Mesothelial cell of epicardium (in vitro differentiated cells): ENCODE measurements at places on chromosomes 3 and 15. TPM values are rescaled to one million over a fixed set of nuclear protein-coding genes. Genes with fewer than 3 reads are reported as not detected.

- H3K27ac ChIP-seq = no peak overlapping the region
- H3K36me3 ChIP-seq = no peaks in the 10 kb centered on the region
- H3K4me3 ChIP-seq = no peak overlapping the region
Observed at GRCh38 chr3:8712045-8712907, 21.3 kb upstream of the CAV3 start.

DNA sequence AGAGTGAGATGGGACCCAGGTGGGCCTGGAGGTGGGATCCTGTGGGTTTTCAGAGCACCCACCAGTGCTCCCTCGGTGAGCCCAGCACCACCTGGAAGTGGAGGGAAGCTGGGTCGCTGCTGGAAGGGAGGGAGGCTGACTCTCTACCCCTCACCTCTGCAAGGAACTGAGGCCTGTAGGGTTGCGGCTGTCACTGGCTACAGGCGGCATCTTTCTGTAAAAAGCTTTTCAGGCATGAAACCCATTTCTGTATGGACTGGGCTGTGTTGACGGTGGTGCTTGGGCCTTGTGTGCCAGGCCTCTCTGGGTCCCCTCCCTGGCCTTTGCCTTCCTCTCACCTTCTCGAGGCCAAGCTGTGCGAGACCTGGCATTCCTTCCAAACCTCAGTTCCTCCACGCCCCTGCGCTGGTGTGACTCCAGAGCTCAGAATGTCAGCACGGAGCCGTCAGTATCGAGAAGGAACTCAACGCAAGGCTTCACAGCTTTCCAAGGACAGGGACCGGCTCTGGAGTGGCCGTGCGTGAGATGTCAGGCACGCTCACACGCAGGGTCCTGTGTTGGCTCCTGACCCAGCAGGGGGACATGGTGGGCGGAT lies 16.6 kb downstream of the ABTB1 start:
- H3K27ac ChIP-seq = peak overlapping the region; percentile 93
- H3K4me1 ChIP-seq = peaks cover 13% of the 10 kb centered on the region

GRCh38 chr15:73902121-73903020 lies 23.9 kb upstream of the LOXL1 start:
- no peak for DNase-seq
- H3K27ac ChIP-seq = no peak overlapping the region
- H3K4me1 ChIP-seq = peaks cover 11% of the 10 kb centered on the region
- peaks cover 16% of the 10 kb centered on the region for H3K27me3 ChIP-seq
- H3K36me3 ChIP-seq = no peaks in the 10 kb centered on the region
- no peak overlapping the region for H3K4me3 ChIP-seq

GRCh38 chr3:25555695-25556437 lies 108.8 kb downstream of the TOP2B start:
- DNase-seq = no peak
- peaks cover 42% of the 10 kb centered on the region for H3K4me1 ChIP-seq
- H3K27ac ChIP-seq = peak overlapping the region; percentile 57
- H3K36me3 ChIP-seq = peaks cover 15% of the 10 kb centered on the region
- no peak overlapping the region for H3K4me3 ChIP-seq
- no peaks in the 10 kb centered on the region for H3K27me3 ChIP-seq

GRCh38 chr15:92648190-92648875 lies 7.2 kb downstream of the FAM174B start:
- H3K27me3 ChIP-seq = peaks cover 11% of the 10 kb centered on the region
- H3K4me3 ChIP-seq = no peak overlapping the region
- no peak for DNase-seq
- H3K27ac ChIP-seq = no peak overlapping the region
- H3K36me3 ChIP-seq = peaks cover 3% of the 10 kb centered on the region

- no peak overlapping the region for H3K27ac ChIP-seq
- no peaks in the 10 kb centered on the region for H3K36me3 ChIP-seq
- H3K4me1 ChIP-seq = no peaks in the 10 kb centered on the region
- no peaks in the 10 kb centered on the region for H3K27me3 ChIP-seq
Observed at GRCh38 chr3:169158379-169158778, 505.1 kb downstream of the MECOM start.

GRCh38 chr3:82281205-82281604 lies 519.8 kb upstream of the GBE1 start:
- no peak for DNase-seq
- H3K4me3 ChIP-seq = no peak overlapping the region
- H3K36me3 ChIP-seq = no peaks in the 10 kb centered on the region
- H3K27me3 ChIP-seq = no peaks in the 10 kb centered on the region
- H3K4me1 ChIP-seq = no peaks in the 10 kb centered on the region

The CTXN2 gene
- total RNA-seq = 0.18 to 0.25 TPM in 2 of 3 replicates, not detected in the other

The RBPMS2 gene
- total RNA-seq = 14.3 to 17.8 TPM (median 14.6 TPM) in 3 replicates

The BFSP2 gene
- total RNA-seq = 0.59 TPM in 1 of 3 replicates, not detected in the others
